ENCODE measurements at places on chromosomes 16 and 17. TPM values are rescaled to one million over a fixed set of nuclear protein-coding genes. Genes with fewer than 3 reads are reported as not detected.

The HSDL1 gene
- total RNA-seq: 11.1 TPM

The PRKCB gene
- total RNA-seq: 105 TPM

The UNC45B gene
- not detected for total RNA-seq

The OTOP3 gene
- not detected for total RNA-seq

The RHBDL1 gene
- total RNA-seq: 0.79 TPM

The KRTAP9-4 gene
- not detected for total RNA-seq

The DPEP1 gene
- total RNA-seq: not detected

DNA sequence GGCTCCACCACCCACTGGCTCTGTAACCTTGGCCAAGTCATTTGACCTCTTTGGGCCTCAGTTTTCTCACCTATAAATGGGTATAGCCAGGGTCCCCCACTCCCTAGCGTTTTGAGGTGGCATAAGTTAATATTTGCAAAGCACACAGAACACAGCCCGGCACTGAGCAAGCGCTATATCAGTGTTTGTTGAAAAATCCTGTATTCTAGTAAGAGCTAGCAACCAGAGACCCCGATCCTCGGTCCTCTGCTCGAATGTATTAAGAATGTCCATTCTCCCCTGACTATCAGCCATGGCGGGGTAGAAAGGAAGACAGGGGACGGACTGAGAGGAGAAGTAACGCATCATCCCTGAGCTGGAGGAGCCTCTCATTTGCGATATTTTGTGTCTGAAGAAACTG, 131.2 kb downstream of the IRF8 start:
- no peak overlapping the region for H3K27ac ChIP-seq
- H3K27me3 ChIP-seq: peaks cover 12% of the 10 kb centered on the region
- no peak for DNase-seq
- no peaks in the 10 kb centered on the region for H3K4me1 ChIP-seq

DNA sequence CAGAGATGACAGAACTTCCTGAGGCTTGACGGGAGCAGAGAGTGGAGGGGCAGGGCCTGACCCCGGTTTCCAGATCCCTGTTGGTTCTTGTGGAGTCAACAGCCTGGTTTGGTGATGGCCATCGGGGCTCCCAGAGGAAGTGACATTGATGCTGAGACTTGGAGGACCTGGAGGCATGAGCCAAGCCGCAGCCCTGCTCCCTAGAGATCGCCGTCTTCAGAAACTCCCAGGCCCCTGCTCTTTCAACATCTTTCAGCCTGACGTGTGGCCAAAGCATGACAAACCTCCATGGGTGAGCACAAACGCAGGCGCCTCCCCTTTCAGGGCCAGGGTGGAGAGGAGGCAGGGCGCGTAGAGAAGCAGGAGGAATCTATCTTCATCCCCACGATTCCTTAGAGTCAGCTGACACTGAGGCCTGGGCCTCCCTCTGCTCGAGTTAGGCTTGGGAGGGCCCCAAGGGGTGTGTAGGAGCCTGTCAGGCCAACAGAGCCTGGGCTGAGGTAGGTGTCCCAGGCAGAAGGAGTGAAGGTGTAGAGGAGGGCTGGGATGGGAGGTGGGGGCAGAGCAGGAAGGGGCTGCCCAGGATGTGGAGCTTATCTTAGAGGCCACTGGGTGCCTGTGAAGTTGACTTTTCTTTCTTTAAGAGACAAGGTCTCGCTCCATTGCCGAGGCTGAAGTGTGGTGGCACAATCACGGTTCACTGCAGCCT, 56.1 kb upstream of the MED9 start:
- DNase-seq: no peak
- H3K4me1 ChIP-seq: peaks cover 14% of the 10 kb centered on the region
- no peak overlapping the region for H3K4me3 ChIP-seq
- H3K27me3 ChIP-seq: no peaks in the 10 kb centered on the region
- no peak overlapping the region for H3K27ac ChIP-seq
- H3K36me3 ChIP-seq: no peaks in the 10 kb centered on the region

DNA sequence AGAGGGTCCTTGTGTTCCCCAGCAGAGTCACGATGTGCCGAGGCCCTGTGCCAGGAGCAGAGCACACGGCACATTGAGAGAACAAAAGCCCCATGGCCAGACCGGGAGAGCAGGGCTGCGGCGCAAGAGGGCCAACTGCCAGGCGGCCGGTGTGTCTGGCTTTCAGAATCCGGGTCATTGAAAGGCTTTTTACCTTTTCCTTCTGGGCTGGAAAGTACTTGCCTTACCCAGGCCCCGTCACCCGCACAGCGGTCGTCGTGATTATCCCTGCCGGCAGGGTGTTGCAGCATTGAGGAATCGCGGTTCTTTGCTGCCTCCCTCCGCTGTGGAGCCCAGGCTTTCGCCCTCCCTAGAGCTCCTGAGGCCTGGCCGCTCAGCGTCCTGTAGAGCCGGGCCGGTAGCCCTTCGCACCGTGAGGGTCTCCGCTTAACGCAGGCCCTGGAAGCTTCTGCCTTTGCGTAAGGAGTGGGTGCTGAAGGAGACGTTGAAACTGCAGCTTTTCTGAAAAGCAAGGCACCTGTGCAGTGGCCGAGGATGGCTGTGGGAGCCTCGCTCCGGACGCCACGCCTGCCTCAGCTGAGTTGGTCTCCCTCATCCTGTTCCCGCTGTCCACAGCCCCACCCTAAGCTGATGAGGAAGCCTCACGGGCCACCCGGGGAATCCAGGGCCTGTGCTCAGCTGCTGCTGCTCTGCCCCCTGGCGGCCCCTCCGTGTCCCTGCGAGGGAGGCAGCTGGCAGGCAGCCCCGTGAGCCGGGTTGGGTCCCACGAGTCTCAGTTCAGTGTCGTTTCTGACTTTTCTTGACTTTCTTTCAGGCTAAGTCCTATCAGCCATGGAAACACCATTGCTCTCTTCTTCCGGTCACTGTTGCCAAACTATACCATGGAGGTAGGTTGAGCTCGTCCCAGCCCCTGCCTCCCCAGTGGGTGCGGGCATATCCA, 8.6 kb upstream of the MC1R start:
- DNase-seq: peak; percentile 77
- H3K36me3 ChIP-seq: peaks cover 39% of the 10 kb centered on the region
- no peak overlapping the region for H3K4me3 ChIP-seq
- peaks cover 4% of the 10 kb centered on the region for H3K4me1 ChIP-seq
- H3K27ac ChIP-seq: no peak overlapping the region
- no peaks in the 10 kb centered on the region for H3K27me3 ChIP-seq

GRCh38 chr17:17201907-17202306, 4.2 kb downstream of the PLD6 start:
- no peaks in the 10 kb centered on the region for H3K27me3 ChIP-seq
- DNase-seq: no peak
- H3K27ac ChIP-seq: no peak overlapping the region

- no peak overlapping the region for H3K4me3 ChIP-seq
These were observed 178.8 kb upstream of the PSMD7 start for GRCh38 chr16:74117798-74118197.

GRCh38 chr16:11326084-11326736, 19.0 kb upstream of the RMI2 start:
- DNase-seq: no peak
- no peaks in the 10 kb centered on the region for H3K36me3 ChIP-seq
- peak overlapping the region; percentile 40 for H3K27ac ChIP-seq

GRCh38 chr16:67694611-67695010, 24.5 kb downstream of the GFOD2 start:
- no peak for DNase-seq
- H3K36me3 ChIP-seq: peaks cover 2% of the 10 kb centered on the region
- no peaks in the 10 kb centered on the region for H3K27me3 ChIP-seq
- no peaks in the 10 kb centered on the region for H3K4me1 ChIP-seq
- no peak overlapping the region for H3K4me3 ChIP-seq
- no peak overlapping the region for H3K27ac ChIP-seq

DNA sequence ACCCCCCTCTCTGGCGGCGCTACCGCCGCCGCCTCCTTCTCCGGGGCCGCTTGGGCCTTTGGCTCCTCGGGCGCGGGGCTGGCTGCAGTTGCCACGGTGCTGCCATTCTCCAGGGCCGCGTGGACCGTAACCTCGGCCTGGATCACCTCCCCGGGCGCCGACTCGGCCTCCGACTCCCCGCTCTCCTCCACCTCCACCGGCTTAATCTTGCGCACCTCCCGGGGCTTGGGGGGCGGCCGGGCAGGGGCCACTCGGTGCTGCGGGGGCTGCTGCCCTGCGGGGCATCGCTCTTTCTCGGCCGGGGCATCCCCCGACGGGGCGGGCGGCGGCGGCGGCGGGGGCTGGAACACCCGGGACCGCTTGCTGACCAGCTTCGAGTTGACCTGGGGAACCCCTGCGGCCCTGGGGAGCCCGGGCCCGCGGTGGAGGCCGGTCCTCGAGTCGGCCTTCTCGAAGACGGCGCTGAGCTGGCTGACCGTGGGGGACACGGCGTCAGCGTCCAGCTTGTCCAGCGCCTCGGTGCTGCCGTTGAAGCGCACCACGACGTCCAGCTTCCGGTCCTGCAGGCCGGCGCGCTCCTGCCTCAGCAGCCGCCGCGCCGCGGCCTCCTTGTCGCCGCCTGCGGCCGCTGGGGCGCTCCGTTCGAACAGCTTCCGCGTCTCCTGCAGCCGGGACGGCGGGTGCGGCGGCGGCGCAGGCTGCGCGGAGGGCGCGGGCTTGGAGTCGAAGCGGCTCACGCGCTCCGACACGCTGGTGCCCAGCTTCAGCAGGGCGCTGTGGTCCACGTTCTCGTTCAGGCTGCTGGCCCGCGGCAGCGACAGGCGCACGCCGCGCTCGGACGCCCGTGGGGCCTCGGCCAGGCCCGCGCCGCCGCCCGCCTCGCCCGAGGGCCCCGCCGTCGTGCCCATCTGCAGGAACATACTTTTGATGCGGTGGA, 792 bp downstream of the PPP1R9B start:
- H3K4me3 ChIP-seq: peak overlapping the region; percentile 82
- peaks cover 24% of the 10 kb centered on the region for H3K36me3 ChIP-seq
- DNase-seq: peak; percentile 57
- peaks cover 46% of the 10 kb centered on the region for H3K4me1 ChIP-seq
- no peaks in the 10 kb centered on the region for H3K27me3 ChIP-seq

DNA sequence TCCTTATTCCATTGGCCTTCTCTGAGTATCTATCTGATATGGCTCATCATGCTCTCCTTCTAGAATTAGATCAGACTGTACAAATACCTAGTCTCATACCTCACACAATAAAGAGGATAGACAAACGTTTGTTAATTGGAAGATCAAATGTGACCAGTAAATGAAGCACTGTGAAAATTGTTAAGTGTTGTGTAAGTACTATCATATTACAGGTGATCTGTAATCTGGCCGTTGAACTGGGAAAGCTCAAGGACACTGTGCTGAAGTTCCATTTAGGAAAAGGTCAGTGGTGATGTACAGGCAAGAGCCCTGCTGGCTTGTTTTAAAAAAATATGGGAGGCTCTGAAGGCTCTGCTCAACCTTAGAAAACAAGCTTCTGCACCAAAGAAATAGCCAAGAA, 38.5 kb upstream of the CORO6 start:
- H3K4me3 ChIP-seq: no peak overlapping the region
- H3K4me1 ChIP-seq: peaks cover 29% of the 10 kb centered on the region
- no peaks in the 10 kb centered on the region for H3K27me3 ChIP-seq
- no peak for DNase-seq

DNA sequence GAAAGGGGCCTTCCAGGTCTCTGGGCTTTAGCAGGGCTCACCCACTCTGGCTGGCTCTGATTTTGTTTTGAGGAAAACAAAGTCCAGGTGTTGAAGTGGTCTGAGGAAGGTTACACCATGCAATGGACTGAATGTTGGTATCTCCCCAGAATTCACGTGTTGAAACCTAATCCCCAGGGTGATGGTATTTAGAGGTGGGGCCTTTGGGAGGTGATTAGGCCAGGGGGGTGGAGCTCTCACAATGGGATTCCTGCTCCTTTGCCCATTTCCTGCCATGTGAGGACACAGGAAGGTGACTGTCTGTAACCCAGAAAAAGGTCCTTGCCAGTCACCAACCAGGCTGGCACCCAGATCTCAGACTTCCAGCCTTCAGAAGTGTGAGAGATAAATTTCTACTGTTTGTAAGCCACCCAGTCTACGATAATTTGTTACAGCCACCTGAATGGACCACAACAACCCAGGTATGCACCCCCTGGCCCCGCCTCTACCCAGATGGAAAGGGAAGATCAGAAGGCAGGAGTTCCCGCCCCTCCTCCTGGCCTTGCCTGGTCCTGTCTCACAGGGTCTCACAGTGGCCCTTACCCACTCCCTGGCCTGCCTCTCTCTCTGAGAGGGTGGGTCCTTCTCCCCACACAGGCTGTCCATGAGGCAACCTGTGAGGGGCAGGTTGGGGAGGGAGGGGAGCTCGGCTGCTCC, 32.0 kb downstream of the LRRC75A start:
- DNase-seq: no peak
- no peak overlapping the region for H3K27ac ChIP-seq
- H3K36me3 ChIP-seq: peaks cover 9% of the 10 kb centered on the region
- H3K4me1 ChIP-seq: no peaks in the 10 kb centered on the region
- no peak overlapping the region for H3K4me3 ChIP-seq

GRCh38 chr17:752620-753219, 656 bp upstream of the GEMIN4 start:
- no peaks in the 10 kb centered on the region for H3K27me3 ChIP-seq
- H3K27ac ChIP-seq: peak overlapping the region; percentile 95
- DNase-seq: peak; percentile 53

DNA sequence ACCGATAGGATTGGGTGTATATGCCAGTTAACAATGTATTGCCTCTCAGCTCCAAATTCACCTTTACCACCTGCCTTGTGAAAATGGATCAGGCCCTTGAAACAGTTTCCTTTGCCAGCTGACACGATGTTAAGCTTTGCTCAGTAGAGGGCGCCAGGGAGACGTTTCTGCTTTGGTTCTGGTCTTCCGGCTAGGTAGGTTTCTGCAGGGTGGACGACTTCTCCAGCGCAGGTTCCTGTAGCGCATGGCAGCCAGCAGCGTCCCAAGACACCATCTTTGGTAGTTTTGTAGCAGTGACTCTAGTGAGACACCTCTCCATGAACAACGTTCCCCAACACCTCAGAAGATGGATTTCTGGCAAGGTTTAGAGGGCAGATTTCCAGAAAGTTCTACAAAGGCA, 24.0 kb downstream of the SYCE1L start:
- no peak overlapping the region for H3K4me3 ChIP-seq
- no peaks in the 10 kb centered on the region for H3K4me1 ChIP-seq
- peaks cover 5% of the 10 kb centered on the region for H3K27me3 ChIP-seq
- H3K36me3 ChIP-seq: no peaks in the 10 kb centered on the region
- peak; percentile 48 for DNase-seq

GRCh38 chr16:23334950-23335349, 32.8 kb downstream of the SCNN1B start:
- no peak for DNase-seq
- H3K36me3 ChIP-seq: no peaks in the 10 kb centered on the region
- H3K4me3 ChIP-seq: no peak overlapping the region
- H3K4me1 ChIP-seq: peaks cover 2% of the 10 kb centered on the region

DNA sequence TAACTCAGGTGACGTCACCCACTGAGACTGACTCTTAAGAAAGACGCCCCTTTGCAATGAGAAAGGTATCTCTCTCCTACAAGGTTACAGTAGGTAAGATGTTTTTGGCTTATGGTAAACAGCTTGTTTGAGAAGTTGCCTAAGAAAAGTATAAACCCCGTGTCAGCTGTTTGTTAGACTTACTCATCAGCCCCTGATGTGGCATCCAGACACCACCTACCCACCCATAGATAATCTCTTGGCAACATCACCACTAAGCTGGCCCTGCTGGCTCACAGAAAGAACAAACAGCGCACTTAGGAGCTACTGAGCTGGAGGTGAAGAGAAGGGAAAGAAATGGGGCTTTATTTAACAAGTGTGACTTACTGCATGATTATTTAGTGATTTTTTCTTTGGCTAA, 121.0 kb downstream of the PARN start:
- H3K4me3 ChIP-seq: no peak overlapping the region
- H3K4me1 ChIP-seq: peaks cover 17% of the 10 kb centered on the region
- H3K36me3 ChIP-seq: peaks cover 4% of the 10 kb centered on the region

- no peak overlapping the region for H3K27ac ChIP-seq
- H3K27me3 ChIP-seq: no peaks in the 10 kb centered on the region
- no peak for DNase-seq
- H3K4me1 ChIP-seq: no peaks in the 10 kb centered on the region
- H3K36me3 ChIP-seq: no peaks in the 10 kb centered on the region
- no peak overlapping the region for H3K4me3 ChIP-seq
These were observed 105.9 kb downstream of the SALL1 start for GRCh38 chr16:51045186-51045585.
